ENCODE measurements at places on chromosomes 3 and 15.

DNA sequence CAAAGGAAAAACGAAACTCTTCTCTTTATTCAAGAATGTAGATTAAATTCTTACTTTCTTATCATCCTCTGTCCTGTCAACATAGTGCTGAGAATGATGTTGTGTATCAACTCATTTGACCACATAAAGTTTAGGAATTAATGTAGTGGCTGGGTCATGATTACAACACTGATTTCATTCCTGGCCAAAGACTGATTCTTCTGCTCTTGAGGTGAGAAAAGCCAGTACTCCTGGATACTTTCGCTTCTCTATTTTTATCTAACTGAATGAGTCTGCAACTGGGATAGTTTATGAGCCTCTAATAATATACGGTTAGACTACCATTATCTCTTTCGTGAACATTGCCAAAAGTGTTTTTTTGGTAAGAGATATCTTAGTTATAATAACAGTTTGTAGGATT, 173.0 kb downstream of the LPP start:
- no peak for DNase-seq

- no peak for DNase-seq
Measured at GRCh38 chr3:177725165-177725564, 527.9 kb upstream of the TBL1XR1 start.

- DNase-seq, result no peak
Measured at GRCh38 chr3:172577987-172578570, 54.8 kb upstream of the TNFSF10 start.

DNA sequence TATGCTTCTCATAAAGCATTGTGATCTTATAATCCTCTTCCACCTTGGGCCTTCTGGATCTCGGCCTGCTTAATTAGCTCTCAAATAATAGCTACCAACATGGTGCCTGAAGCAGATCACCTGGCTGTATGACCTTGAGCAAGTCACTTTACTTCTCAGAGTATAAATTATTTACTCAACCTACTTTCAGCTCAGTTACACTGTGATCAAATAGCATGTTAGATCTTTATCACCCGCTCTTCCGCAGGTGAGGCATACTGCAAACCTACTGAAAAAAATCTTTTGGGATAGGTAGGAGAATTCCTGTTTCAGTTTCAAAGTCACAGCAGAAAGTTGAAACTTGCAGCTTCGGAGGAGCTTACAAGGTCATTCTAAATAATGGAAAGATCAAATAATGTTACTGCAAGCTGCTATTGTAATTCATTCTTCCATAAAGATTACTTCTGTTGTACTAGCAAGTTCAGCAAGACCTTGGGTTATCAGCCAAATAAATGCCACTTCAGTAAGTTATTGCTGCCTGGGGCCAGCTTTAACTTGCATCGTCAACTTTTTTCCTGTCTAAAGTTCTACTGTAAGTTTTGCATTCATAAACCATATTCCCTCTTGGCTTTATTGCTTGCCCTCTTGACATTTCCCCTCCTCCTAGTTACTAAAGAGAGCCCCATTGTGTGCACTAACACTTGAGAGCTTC, 268.4 kb upstream of the ATP11B start:
- no peak for DNase-seq

GRCh38 chr15:93110502-93111040, 21.6 kb upstream of the RGMA start:
- DNase-seq, result no peak
